ENCODE measurements at places on chromosomes 1 and 21.

DNA sequence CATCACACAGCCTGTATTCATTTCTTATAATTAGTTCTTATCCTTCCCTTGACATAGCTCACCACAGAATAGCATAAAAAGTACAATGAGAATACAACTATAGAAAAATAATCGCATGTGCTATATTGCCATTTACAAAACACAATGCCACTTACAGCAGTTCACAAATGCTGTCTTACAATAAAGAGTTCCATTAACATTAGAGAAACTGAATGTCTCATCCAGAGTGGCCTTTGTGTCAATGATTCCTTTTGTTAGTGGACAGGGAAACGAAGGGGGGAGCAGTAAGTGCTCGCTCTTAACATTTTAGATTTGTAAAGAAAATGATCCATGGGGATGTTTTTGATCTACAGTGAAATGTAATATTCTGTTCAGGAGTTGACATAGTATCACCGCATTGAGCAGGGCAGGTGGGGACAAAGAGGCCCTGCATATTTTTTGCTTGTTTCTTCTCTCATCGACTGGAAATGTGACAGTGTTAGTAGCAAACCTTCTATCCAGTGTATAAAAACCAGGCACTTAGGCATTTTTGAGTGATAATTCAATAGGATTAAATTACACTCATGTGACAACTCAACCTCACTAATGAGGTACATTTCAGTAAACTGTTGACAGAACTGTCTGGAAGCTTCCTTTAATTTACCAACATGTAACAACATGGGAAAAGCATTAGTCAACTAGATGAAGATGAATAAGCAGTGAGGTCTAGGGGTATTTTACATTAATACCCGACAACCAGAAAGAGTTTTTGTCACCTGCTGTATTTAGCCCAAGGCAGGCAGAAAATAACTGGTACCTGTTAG lies 35.6 kb upstream of the RRP15 start:
- DNase-seq, result peak; percentile 36

GRCh38 chr1:157894613-157895165 lies 53.1 kb upstream of the CD5L start:
- no peak for DNase-seq

DNA sequence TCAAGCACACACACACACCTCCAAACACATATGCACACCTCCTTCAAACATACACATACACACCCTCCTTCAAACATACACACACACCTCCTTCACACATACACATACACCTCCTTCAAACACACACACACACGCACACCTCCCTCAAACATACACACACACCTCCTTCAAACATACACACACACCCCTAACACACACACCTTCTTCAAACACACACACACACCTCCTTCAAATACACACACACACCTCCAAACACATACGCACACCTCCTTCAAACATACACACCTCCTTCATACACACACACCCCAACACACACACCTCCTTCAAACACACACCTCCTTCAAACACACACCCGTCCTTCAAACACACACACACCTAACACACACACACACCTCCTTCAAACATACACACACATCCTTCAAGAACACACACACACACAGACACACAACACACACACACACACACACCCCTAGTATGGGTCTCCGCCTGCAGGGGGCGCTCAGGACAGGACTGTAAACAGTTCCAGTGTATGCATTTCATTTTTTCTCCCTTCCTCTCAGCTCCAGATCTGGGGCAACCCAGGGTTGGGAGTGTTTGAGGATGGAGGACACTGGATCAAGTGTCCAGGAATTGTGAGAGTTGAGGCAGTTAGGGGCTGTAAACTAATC lies 12.1 kb downstream of the LGR6 start:
- no peak for DNase-seq

DNA sequence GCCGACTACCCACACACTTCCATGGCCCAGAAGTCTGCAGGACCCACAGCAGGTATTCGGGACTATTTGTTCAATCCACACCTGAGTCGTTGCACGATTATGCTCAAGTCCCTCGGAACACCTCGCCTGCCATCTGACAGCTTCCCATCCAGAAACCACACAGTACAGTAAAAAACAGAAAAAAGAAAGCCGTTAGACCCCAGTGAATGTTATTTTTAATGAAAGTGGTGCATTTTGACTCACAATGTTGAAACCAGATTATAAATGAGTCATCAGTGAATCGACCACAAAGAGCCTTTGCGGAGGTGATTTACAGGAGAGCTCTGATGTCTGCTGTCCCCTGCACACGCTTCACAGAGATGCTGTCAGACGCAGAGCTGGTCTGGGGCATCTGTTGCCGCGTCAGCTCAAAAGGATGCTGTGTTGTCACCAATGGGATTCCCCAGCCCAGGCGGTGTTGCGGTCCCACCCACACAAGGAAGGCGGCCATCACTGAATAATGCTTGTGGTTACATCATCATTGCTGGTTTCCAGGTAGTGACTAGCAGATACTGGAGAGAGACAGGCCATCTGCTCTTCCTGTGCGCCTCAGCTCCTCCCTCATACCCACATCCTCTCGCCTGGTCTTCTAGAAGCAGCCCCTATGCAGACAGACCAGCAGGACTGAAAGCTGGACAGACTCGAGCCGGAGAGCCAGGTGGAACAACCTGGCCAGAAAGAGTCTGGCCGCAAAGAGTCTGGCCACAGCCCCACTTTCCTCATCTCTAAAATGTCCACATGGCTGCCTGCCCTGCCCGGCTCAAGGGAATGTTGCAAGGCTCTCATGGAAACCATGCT lies 116.8 kb downstream of the TOMM20 start:
- no peak for DNase-seq

DNA sequence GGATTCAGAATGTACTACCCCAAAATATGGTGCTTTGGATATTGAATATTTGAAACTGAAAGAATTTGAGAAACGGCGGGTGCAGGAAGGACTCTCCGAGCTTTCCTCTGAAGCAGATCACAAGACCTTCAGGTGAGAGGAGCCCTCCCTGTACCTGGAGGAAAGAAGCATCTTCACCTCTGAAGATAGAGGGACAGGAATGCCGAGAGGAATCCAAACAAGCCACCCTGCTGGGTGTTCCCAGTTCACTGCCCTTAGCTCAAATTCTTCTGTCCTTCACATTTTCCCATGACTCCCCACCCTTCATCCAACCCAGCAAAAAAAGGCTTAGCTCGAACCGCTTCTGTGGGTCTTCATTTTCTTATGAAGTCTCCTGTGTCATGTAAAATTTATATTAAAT lies 18.2 kb upstream of the PADI2 start:
- no peak for DNase-seq

GRCh38 chr1:33182896-33183295 lies 1.1 kb upstream of the TRIM62 start:
- DNase-seq, result no peak

- DNase-seq, result no peak
Measured at GRCh38 chr1:246110343-246111219, 396.5 kb downstream of the SMYD3 start.

GRCh38 chr1:228343191-228343661 lies 63.4 kb downstream of the TRIM11 start:
- no peak for DNase-seq

DNA sequence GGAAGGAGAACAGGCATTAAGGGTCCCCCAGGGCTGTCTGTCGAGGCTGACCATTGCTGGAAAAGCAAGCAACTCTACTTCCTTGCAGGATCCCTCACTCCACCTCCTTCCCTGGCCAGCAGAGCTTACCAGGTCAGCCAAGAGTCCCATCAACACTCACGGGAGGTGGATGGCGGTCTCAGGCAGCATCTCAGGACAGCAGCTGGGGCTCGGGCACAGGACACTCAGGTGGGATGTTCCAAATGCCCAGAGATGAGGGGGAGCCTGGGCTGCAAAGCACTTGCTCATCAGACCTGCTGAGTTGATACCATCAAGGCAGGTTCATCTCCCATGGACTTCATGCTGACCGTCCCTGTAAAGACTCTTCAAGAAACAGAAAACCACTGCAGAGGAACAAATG lies 559.8 kb downstream of the NPHP4 start:
- DNase-seq, result no peak

DNA sequence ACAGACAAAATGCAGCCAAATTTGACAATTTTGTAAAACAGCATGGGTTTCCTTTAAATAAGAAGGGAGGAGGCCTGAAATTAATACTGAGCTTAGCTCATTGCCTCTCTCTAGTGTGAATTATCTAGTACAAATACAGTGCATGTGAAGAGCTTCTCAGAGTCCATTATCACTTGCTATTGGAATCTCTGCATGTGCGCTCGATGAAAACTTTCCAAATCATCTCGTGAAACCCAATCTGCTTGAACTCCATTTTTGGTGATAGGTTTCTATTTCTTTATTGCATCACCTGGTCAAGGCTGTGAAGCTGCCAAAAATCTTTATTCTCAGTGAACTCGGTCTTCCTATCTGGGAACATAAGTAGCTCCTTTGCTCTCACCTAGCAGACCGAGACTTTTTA lies 49.5 kb upstream of the LYPLAL1 start:
- DNase-seq, result no peak

GRCh38 chr21:25573409-25574206 lies 33.7 kb downstream of the MRPL39 start:
- DNase-seq, result no peak

DNA sequence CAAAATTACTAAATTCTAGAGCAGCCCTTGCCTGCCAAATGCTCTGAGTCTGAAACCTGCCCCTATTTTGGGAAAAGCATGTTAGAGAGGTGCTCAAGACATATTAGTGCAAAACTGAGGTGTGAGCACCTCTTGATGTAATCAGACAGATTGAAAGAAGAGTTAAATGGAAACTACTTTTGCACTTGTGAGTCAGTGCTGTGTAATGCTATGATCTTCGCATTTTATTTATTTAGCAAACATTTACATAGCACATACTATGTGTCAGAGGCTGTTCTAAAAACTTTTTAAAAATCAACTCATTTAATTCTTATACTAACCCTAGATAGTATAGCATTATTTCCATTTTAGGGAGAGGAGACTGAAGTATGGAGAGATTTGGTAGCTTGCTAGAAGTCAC lies 138.1 kb downstream of the ELAVL4 start:
- no peak for DNase-seq

- no peak for DNase-seq
Measured at GRCh38 chr1:111369645-111370044, 57.9 kb downstream of the OVGP1 start.

DNA sequence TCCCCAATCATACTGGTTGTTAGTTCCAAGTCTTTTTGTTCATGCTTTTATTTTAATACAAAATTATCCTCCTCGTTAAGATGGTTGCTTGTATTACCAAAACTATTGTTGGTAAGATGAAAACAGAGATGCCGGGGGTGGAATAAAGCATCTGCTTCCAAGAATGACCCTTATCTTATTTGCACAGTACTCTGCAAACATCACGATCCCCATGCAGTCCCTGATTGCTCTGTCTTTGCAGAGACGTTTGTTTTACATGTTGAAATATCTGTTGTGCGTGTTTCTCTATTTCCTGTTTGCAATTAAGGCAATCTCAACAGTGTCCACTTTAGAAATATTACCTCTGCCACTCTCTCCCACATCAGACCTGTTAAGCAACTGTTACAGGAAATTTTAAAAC lies 141.3 kb upstream of the NCAM2 start:
- peak; percentile 90 for DNase-seq

DNA sequence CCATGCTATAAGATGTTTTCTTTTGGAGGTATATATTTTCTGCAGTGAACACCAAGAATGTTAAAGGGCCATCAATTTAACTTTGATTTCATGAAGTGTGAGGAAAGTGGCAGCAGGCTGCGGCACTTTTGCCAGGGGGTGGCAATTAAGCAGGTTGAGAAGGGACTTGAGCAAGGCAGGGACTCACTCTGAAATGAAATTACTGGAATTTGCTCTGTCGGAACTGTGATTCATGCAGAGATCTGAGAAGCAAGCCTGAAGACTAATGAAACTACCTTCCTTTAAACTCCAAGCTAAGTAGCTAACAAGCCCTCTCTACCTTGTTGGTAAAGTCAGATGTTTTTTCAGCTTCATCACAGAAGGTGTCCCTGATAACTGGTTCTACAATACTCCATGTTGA lies 441.6 kb downstream of the SIPA1L2 start:
- no peak for DNase-seq

DNA sequence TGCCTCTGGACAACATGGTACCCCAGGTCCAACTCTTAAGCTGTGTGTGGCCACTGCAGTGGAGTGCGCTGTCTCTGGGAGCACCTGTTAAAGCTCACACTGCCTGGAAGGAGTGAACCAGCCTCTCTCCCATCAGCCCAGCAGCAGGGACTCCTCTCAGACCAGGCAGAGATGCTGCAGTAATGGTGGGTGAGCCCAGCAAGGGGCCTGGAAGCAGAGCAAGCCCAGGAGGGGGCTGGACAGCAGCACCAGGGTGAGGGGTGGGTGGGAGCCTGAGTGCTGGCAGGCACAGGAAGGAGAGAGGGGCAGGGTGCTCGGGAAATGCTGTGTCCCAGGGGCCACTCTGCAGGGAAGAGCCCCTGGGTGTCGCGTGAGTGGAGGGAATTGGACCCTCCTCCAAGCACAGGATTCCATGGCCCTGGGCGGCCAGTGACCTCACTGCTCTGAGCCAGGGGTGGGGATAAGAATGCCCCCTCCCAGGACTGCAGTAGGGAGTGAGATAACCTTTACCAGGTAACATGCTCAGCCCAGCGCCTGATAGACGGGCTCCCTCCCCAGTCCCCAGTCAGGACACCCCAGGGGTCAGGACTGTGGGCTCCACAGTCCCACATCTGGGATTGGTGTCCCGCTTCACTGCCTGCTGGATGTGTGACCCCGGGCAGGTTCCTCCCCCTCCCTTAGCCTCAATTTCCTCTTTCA lies 313.1 kb downstream of the MATN1 start:
- DNase-seq, result no peak

- no peak for DNase-seq
Measured at GRCh38 chr1:232111611-232112010, 485.0 kb downstream of the DISC1 start.

- no peak for DNase-seq
Measured at GRCh38 chr1:173122958-173123852, 72.5 kb upstream of the TNFSF18 start.

GRCh38 chr1:199447906-199448305 lies 579.6 kb upstream of the NR5A2 start:
- no peak for DNase-seq
